Aorta (tissue), 5 donors: ENCODE measurements at places on chromosomes 6 and 20.

DNA sequence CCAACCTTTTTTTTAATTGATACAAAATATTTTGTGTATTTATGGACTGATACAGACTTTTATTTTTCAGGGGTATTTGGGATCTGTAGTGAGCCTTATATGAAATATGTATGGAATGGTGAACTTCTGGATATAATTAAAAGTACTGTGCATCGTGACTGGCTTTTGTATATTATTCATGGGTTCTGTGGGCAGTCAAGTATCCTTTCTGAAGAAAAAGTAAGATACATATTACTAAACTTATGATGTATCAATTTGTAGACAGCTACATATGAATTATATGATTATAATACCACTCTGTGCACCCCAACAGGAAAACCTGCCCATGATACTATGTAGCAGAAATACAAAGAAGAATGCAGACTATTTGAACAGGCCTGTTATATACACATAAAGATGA lies 47.2 kb downstream of the FIG4 start:
- H3K4me3 ChIP-seq = no peak overlapping the region
- peaks cover 5% of the 10 kb centered on the region for H3K36me3 ChIP-seq
- no peak for DNase-seq
- H3K27ac ChIP-seq = no peak overlapping the region
- no peaks in the 10 kb centered on the region for H3K4me1 ChIP-seq

GRCh38 chr20:36848078-36848660 lies 27.8 kb upstream of the TLDC2 start:
- no peaks in the 10 kb centered on the region for H3K4me1 ChIP-seq
- no peak for DNase-seq
- H3K27ac ChIP-seq = peak overlapping the region; percentile 72
- H3K27me3 ChIP-seq = no peaks in the 10 kb centered on the region
- no peak overlapping the region for H3K4me3 ChIP-seq
- no peaks in the 10 kb centered on the region for H3K36me3 ChIP-seq

- no peaks in the 10 kb centered on the region for H3K4me1 ChIP-seq
- no peak for DNase-seq
- H3K4me3 ChIP-seq = no peak overlapping the region
These were observed 36.6 kb upstream of the GFOD1 start for GRCh38 chr6:13523826-13524622.

DNA sequence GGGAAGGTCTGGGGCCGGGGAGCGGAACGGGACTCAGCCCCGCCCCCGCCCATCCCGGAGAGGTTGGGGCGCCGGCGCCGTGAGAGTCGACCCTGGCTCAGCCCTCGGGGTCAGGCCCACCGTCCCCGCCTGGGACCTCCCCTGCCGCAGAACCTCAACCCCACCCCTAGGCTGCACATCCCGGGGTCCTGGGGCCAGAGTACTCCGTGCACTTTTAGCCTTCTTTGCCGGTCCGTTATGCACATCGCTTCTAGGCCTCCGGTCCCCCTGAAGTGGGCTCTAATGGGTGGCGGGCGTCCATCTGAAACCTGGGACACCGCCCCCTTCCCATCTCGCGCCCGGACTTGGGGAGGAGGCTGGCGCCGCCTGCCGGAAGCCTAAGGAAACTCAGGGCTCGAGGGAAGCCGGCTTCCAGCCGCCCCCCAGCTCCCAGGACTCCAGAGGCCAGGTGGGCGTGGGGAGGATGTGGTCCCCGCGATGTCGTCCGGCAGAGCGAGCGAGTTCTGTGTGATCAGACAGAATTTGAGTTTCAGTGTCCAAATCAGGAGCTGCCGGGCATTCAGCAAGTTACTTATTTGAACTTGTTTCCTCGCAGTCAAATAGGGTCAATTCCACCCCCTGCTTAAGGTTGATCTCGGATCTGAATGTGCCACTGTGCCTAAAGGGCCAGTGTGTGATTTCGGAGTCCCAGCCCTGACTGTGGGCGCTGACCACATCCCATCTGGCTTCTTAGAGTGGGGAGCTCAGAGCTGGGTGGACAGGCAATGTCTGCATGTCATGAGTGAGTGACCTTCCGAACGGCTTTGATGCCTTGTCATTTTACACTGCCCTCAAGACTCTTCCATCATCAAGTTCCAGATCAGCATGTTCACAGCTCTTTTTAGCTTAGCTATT lies 47.6 kb downstream of the CPXM1 start:
- no peaks in the 10 kb centered on the region for H3K27me3 ChIP-seq
- H3K4me3 ChIP-seq = peak overlapping the region; percentile 21
- H3K36me3 ChIP-seq = no peaks in the 10 kb centered on the region
- H3K4me1 ChIP-seq = no peaks in the 10 kb centered on the region

DNA sequence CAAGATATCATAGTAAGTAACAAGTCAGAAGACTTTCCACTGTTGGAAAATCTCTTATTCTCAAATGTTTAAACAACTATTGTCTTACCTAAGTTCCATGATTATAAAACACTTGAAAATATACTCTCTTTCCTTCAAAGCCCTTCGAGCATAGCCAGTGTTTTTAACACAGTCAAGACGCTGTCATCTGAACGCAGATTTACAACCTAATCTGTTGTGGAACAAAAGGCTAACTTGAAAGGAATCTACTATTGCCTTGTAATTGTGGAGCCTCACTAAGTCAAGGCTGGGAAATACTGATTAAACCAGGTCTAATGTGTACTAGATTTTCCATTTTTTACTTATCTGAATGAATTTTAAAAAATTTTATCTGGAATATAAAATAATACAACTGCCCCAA lies 205.8 kb downstream of the TRDN start:
- no peaks in the 10 kb centered on the region for H3K27me3 ChIP-seq
- no peaks in the 10 kb centered on the region for H3K4me1 ChIP-seq
- H3K36me3 ChIP-seq = no peaks in the 10 kb centered on the region
- no peak for DNase-seq
- no peak overlapping the region for H3K27ac ChIP-seq

- no peaks in the 10 kb centered on the region for H3K27me3 ChIP-seq
- no peaks in the 10 kb centered on the region for H3K36me3 ChIP-seq
- DNase-seq = no peak
- no peak overlapping the region for H3K4me3 ChIP-seq
- no peak overlapping the region for H3K27ac ChIP-seq
These were observed 345.1 kb downstream of the BTBD3 start for GRCh38 chr20:12262747-12263146.

- no peaks in the 10 kb centered on the region for H3K36me3 ChIP-seq
- H3K4me3 ChIP-seq = no peak overlapping the region
- H3K27me3 ChIP-seq = no peaks in the 10 kb centered on the region
- H3K4me1 ChIP-seq = no peaks in the 10 kb centered on the region
- no peak overlapping the region for H3K27ac ChIP-seq
- no peak for DNase-seq
These were observed 13.6 kb downstream of the NHSL1 start for GRCh38 chr6:138485586-138486248.

DNA sequence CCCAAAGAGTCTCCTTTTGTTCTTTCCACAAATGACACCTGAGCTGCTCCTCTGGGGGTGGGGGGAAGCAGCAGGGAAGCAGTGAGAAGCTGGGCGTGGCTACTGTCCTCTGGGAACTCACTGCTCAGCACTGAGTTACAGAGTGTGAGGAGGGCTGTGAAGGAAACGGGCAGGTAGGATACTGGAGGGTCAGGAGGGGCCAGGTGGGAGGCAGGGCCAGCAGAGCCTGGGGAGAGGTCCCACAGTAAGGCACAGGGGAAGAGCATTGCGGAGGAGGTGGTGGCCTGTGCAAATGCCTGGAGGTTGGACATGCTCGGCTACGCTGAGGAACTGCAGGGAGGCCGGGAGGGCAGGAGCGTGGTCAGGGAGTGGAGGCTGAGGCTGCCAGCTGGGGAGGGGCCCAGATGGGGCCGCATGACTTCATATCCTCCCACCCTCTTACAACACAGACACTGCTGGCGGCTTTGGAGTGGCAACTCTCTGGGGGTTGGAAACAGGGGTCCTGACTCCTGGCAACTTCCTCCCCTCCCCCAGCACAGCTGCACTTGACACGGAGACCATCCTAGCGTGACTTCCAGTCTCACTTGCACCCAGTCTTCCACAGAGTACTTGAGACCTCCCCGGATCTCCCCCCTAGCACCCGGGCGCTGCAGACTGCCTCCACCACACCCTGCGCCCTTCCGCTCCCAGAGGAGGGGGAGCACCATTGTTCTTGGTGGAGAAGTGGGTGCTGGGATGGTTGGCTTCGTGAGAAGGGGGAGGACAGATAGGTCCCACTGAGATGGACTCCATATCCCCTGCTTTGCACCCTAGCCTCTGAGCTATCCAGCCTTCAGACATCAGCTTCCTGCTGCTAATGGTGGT lies 34.2 kb downstream of the RBM38 start:
- H3K27ac ChIP-seq = no peak overlapping the region
- peak; percentile 49 for DNase-seq
- no peak overlapping the region for H3K4me3 ChIP-seq
- no peaks in the 10 kb centered on the region for H3K36me3 ChIP-seq
- no peaks in the 10 kb centered on the region for H3K27me3 ChIP-seq
- H3K4me1 ChIP-seq = no peaks in the 10 kb centered on the region

DNA sequence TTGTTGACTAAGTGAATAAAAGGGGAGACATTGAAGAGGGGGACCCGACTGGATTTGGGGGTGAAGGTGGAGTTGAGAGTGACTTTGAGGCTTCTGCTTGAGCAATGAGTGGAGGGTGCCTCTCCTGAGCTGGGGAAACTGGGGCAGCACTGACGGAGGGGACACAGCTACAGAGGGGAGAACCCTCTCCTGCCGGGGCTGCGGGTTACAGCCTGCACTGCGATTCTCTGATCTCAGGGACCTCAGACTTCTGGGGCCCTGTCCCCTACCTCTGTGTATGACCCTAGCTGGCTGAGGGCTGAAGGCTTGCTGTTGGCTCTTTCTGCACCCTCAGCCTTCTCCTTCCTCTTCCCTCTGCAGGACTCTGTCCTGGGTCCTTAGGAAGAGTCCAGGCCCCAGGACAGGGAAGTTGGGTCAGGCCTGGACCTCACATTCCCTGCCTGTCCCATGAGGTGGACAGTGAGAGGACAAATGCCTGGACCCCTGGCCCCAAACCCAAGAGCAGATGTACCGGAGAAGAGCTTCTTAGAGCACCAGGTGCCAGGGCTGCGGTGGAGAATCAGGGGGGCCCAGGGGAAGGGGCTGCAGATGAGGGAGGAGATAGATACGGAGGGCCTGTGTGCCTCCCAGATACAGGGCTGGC lies 13.7 kb upstream of the FAM110A start:
- DNase-seq = no peak
- H3K4me3 ChIP-seq = no peak overlapping the region
- no peaks in the 10 kb centered on the region for H3K4me1 ChIP-seq
- H3K27me3 ChIP-seq = no peaks in the 10 kb centered on the region

- DNase-seq = no peak
- no peaks in the 10 kb centered on the region for H3K4me1 ChIP-seq
- H3K4me3 ChIP-seq = no peak overlapping the region
- no peaks in the 10 kb centered on the region for H3K27me3 ChIP-seq
These were observed 456.0 kb upstream of the PTCHD4 start for GRCh38 chr6:48567016-48567415.

DNA sequence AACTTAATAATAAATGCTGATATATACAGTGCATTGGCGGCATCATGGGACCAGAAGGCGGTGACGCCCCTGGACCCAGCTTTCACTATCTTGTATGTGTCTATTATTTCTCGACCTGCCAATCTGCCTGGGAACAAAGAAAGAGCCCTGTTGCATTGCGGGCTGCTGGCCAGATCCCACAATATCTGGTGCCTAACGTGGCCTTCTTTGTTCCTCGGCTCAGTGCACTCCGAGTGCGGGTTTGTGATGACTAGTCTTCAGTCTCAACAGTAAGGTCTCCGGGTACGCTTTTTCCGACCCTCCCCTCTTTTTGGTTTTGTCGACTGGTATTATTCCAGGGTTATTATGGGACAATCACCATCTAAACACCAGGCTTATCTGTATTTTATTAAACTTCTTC lies 291.5 kb downstream of the TBC1D32 start:
- no peak for DNase-seq
- H3K27me3 ChIP-seq = no peaks in the 10 kb centered on the region
- no peaks in the 10 kb centered on the region for H3K4me1 ChIP-seq
- H3K27ac ChIP-seq = no peak overlapping the region
- no peaks in the 10 kb centered on the region for H3K36me3 ChIP-seq

DNA sequence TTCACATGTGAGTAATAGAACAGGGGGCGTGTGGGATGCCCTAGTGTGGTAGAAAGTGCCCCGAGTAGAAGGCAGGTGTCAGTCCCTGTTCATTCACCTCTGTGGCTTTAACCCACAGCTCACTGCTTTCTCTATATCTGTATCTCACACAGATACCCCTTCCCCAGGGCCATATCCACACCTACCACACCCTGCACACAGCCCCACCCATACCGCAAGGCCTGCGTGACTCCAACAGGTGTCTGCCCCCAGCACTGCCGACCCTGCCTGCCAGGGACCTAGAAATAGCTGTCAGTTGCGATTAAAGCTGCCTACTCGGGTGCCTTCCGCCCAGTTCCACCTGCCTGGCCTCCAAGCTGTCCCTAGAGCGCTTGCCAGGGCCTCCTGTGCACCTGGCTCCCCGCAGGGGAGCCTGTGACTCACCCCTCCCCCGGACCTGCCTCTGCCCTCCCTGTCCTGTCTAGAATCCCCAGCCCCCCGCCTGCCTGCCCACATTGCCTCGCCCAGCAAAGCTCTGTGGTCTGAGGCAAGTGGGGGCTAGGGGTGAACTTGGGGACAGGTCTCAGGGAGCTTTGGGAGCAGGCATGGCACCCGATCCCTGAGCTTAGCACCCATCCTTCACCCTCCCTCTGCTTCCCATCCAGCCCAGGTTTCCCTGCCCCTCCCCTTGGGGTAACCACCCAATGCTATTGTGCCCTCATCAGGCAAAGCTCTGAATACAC lies 38.3 kb upstream of the ID1 start:
- no peaks in the 10 kb centered on the region for H3K36me3 ChIP-seq
- no peak for DNase-seq
- no peaks in the 10 kb centered on the region for H3K4me1 ChIP-seq
- no peak overlapping the region for H3K4me3 ChIP-seq

GRCh38 chr6:7561153-7561964 lies 19.9 kb downstream of the DSP start:
- H3K27me3 ChIP-seq = no peaks in the 10 kb centered on the region
- DNase-seq = no peak
- H3K36me3 ChIP-seq = no peaks in the 10 kb centered on the region
- H3K4me3 ChIP-seq = no peak overlapping the region
- H3K4me1 ChIP-seq = no peaks in the 10 kb centered on the region
- no peak overlapping the region for H3K27ac ChIP-seq

GRCh38 chr20:16955462-16955861 lies 207.3 kb downstream of the OTOR start:
- no peaks in the 10 kb centered on the region for H3K4me1 ChIP-seq
- no peak overlapping the region for H3K4me3 ChIP-seq
- no peaks in the 10 kb centered on the region for H3K36me3 ChIP-seq
- DNase-seq = no peak

GRCh38 chr6:36596356-36596755 lies 2.2 kb downstream of the SRSF3 start:
- DNase-seq = no peak
- no peak overlapping the region for H3K27ac ChIP-seq
- H3K4me1 ChIP-seq = peaks cover 6% of the 10 kb centered on the region
- no peaks in the 10 kb centered on the region for H3K27me3 ChIP-seq
- peak overlapping the region; percentile 98 for H3K4me3 ChIP-seq
- H3K36me3 ChIP-seq = peaks cover 7% of the 10 kb centered on the region

DNA sequence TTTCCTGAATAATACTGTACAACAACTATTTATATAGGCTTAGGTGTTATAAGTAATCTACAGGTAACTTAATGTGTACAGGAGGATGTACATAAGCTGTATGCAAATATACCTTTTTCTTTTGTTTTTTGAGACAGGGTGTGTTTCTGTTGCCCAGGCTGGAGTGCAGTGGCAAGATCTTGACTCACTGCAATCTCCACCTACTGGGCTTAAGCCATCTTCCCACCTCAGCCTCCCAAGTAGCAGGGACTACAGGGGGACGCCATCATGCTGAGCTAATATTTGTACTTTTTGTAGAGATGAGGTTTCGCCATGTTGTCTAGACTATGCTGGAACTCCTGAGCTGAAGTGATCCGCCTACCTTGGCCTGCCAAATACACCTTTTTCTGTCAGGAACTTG lies 191.7 kb upstream of the ZNF217 start:
- no peak overlapping the region for H3K27ac ChIP-seq
- H3K4me3 ChIP-seq = no peak overlapping the region
- H3K27me3 ChIP-seq = no peaks in the 10 kb centered on the region
- no peak for DNase-seq
